ENCODE measurements at places on chromosomes 5 and 9.
A peak's percentile ranks its signal among the peaks of the same experiment; 100 is the strongest.

GRCh38 chr5:98321361-98321760, 452.1 kb upstream of the RGMB start:
- DNase-seq: no peak

DNA sequence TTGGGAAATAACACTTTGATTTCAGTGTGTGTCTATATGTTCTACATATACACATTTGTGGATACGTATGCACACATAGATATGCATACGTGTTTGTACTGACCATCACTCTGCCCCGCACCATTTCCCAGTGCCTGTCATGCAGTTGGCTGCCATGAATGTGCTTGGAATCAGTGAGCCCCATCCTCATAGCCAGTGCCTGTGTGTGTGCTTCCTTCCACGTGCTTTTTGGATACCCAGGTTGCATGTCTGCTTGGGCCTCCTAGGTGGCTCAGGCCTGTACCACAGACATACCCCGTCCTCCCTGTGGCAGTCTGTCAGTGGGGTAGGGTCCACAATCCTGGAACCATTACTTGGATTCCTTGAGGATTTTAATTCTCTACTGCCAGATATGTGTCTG, 243.6 kb downstream of the FANCC start:
- DNase-seq: no peak

GRCh38 chr5:86665984-86666760, 48.4 kb downstream of the COX7C start:
- no peak for DNase-seq

DNA sequence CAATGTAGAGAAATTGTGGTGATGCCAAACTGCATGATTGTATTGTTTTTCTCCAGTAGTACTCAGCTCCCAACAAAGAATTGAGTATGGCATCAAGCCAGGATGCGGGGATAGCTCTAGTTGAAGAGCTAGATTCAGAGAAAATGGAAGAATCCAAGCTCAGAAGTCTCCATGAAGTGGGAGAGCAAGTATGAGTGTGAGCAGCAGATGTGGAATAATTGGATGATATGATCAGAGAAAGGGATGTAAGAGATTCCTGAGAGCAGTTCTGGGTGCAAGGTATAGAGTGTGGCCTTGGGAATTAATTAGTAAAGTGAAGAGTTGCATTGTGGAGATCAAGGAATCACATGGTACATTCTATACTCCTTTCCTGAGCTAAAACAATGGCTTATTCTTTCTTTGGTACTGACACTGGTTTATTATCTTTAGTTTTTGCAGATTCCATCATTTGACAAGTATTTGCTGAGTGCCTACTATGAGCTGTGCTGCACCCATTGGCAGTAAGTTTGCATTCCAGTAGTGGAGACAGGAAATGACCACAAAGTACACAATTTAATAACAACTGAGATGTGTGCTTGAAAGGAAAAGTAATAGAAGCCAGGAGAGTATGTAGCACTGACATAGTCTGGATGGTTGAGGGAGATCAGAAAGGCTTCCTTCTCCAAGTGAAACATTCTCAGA, 177.1 kb downstream of the CPLANE1 start:
- no peak for DNase-seq

DNA sequence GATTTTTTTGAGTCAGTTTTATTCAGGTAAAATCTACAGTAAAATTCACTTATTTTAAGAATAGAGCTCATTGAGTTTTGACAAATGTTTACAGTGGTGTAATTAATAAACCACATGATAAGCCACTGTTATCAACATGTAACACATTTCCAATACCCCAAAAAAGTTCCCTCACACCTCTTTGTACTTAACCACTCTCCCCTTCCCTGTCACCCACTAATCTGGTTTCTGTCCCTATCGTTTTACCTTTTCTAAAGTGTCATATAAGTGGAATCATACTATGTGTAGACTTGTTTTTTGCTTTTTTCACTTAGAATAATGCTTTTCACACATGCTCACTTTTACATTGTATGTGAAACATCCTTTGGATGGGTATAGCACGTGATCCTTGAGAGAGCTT, 127.2 kb downstream of the KDM4C start:
- DNase-seq: no peak

- no peak for DNase-seq
These were observed 58.1 kb downstream of the HSPA4 start for GRCh38 chr5:133109655-133110483.

GRCh38 chr5:100771181-100771580, 131.9 kb downstream of the ST8SIA4 start:
- DNase-seq: no peak

DNA sequence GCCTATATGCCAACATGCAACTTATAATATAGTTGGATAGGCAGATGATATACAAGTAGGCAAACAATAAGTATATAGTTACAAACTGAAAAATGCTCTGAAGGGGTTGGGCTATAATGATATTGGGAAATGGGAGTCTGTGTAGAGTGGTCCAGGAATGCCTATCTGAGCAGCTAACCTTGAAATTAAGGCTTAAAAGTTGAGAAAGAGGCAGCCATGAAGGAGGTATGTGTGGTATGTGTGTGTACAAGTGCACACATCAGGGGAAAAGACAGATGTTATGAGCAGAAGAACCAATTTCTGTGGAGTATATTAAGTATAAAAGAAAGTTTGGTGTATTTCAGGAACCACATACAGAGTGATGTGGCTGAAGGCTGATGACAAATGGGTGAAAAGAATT, 154.9 kb upstream of the PAPPA start:
- no peak for DNase-seq

DNA sequence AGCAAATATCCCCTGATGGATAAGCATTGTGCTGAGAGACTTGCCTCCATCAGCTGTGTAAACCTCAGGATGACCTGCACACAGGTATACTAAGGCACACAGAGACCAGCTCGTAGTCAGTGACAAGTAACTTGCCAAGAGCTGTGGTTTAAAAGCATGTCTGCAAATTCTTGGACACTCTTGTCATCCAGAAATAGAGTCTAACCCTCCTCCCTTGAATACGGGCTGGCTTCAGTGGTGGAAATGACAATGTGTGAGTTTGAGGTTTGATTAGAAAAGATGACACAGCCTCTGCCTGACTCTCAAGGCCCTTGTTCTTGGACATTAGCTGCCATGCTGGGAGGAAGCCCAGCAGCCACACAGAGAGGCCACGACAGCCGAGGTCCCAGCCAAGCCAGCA, 114.4 kb downstream of the GADD45G start:
- no peak for DNase-seq

DNA sequence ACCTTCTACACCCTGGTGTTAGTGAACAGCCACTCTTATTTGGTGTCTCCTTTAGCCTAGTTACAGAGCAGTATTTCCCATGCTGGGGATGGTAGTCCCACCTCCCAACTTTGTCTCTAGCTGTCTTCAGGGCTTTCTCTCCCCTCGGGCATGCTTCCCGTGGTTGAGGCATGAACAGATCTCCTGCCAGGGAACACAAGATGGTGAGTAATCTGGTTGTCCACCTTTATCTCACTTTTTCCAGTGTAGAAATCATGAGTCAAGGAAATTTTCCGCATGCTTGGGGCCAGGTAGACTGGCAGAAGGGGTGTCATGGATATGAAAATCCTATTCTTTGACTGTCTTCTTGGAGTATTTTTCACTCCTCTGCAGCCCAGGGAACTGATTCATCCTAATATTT, 532.9 kb downstream of the ANXA1 start:
- DNase-seq: no peak

DNA sequence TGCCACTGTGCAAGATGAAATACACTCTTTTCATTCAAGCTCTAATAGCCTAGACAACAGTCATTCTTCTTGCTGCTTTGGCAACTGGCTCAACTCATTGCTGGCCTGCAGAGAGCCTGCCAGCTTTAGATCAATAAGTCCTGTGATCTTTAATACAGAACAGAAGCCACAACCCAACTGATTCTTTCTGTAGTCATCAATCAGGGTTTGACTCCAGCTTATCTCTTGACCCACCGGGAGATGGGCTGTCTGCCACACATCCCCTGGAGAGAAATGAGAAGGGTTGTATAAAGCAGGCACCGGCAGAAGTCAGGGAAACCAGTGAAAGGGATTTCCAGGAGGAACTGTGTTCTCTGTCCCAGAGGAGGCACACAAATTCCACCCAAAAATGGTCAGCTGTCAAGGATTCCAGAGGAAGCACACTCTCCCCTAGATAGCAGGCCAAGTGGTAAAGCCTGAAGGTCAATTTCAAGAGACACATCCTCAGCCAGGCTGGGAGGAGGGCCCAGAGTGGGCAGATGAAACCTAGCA, 24.5 kb downstream of the LHFPL2 start:
- no peak for DNase-seq

GRCh38 chr9:127776924-127777289, 1.6 kb downstream of the SH2D3C start:
- DNase-seq: no peak

- peak; percentile 80 for DNase-seq
These were observed 57.0 kb downstream of the COL15A1 start for GRCh38 chr9:99000476-99001395.

DNA sequence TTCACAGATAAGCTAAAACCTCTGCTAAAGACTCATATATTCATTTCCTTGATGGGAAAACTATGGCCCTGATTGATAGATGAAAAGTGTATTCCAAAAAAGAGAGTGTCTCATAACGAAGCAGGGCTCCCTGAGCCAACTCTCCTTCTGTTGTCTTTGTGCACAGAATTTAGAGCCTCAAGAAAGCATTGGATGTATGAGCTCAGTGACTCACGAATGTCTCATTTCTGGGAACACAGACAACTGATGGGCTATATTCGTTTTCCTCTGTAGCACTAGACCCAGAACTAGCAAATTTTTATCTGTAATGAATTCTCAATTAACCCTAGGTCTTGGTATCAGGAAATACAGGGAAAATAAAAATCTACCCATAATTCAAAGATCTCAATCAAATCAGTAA, 88.4 kb downstream of the LMNB1 start:
- DNase-seq: no peak

Measured in common myeloid progenitor, CD34-positive (primary cell).